ENCODE measurements at places on chromosomes 7 and 10.
A peak's percentile ranks its signal among the peaks of the same experiment; 100 is the strongest.

- DNase-seq = no peak
Observed at GRCh38 chr10:84214046-84214572, 11.2 kb downstream of the LRIT2 start.

DNA sequence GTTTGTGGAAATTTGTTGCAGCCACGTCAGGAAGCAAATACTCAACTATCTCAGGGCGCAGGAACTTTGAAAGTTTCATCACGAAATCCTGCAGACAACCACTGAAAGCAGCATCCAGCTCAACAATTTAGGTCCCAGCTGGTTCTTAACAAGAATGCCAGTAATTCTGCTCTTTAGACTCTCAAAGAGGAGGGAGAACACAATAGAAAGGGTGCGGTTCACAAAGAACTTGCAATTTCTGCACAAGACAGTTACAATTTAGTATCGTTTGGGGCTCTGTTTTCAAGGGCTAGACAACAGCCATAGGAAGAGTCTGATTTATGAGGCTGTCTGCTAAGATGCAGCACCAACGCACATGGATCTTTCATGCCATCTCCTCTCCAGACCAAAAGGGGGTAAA, 223.1 kb downstream of the FGFR2 start:
- DNase-seq = no peak

GRCh38 chr7:123871998-123872867, 27.3 kb downstream of the HYAL4 start:
- DNase-seq = peak; percentile 4

GRCh38 chr10:35351021-35351420, 14.7 kb downstream of the CCNY start:
- DNase-seq = no peak

DNA sequence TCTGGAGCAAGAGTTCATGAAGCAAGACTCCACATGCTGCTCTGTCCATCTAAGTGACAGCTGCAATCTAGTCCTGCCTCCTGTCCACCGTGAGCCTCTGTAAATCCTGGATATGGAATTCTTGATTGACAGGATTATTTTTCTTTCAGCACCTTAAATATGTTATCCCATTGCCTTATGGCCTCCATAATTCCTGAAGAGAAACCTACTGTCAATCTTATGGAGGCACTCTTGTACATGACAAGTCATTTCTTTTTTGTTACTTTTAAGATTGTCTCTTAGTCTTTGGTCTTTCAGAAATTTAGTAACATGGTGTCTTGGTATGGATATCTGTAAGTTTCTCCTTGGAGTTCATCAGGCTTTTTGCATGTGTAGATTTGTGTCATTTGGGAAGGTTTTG, 82.8 kb downstream of the NPSR1 start:
- DNase-seq = no peak

DNA sequence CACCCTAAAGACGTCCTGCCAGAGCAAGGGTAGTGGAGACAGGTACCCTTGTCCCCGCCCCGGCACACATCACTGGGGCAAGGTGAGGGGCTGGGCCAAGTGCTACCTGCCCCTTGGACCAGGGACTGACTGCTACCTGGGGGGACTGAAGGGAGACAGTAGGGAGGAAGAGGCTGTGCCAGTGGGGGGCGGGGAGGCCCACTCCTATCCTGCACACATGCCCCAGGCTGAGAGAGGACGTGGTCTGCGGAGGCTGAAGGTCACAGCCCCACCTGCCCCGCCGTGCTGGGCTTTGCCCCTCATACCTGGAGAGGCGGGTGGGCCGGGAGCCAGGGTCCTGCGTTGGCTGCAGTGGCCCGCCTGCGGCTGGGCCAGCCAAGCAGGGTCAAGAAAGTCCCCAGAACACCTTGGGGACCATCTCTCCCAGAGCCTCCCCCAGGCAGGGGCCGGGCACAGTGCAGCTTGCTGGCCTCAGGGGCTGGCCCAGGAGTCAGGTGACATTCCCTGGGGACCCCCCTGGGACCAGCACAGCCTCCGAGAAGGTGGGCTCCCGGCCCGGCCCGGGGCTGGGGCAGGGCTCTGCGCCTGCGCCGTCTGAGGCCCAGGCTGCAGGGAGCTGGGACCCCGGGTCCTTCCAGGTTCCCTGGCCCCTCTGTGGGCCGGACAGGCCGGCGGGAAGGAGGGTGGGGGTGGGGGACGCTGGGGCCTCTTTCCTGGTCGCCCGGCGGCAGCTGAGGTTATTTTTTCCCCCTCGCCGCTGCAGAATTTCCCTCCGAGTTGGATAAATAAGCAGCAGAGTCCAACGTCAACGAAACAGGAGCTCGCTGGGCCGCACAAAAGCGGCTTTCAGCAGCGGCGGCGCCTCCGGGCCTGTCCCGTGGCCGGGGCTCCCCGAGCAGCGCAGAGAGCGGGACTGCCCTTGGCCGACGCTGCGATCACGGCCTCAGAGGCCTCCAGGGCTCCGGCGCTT, 9.8 kb upstream of the FZD9 start:
- DNase-seq = no peak

- no peak for DNase-seq
Observed at GRCh38 chr10:119041326-119041725, 11.8 kb downstream of the NANOS1 start.

DNA sequence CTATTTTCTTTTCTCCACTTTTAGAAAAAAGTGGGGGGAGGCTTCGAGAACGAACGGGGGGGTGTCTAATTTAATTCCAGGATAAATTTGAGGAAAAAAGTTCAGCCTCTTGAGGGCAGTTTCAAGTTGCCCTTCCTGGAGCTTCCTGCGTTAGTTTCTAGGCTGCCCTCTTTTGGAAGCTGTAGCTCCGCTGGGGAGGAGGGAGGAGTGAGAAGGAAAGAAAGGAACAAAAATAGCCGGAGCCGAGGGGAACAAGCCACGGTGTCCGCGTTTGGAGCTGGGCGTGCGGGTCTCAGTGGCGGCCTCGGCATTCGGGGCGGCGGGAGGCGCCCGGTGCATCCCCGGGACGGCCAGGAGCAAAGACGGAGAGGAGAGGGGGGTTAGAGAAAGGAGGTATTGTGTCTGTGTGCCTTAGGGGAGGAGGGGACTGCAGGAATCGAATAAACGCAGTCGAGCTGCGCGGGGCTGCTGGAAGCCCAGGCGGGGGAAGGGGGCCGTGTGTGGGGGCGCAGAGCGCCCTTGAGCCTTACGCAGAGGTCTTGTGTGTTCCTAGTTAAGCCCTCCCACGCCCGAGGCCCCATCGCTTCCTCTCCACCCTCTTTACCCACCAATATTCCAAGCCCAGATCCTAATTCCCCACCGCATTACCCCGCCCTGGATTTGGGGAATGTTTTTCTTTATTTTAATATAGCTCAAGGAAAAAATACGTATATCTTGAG, 2.0 kb upstream of the TNRC18 start:
- DNase-seq = no peak

GRCh38 chr7:17946591-17946990, 6.3 kb upstream of the SNX13 start:
- DNase-seq = no peak

GRCh38 chr10:118020365-118020764, 26.4 kb downstream of the RAB11FIP2 start:
- DNase-seq = no peak

- no peak for DNase-seq
Observed at GRCh38 chr10:36493516-36493880, 631.9 kb upstream of the ANKRD30A start.

GRCh38 chr7:46032353-46032752, 111.3 kb upstream of the IGFBP3 start:
- no peak for DNase-seq

GRCh38 chr10:31617757-31618156, 298.7 kb downstream of the ZEB1 start:
- DNase-seq = no peak

DNA sequence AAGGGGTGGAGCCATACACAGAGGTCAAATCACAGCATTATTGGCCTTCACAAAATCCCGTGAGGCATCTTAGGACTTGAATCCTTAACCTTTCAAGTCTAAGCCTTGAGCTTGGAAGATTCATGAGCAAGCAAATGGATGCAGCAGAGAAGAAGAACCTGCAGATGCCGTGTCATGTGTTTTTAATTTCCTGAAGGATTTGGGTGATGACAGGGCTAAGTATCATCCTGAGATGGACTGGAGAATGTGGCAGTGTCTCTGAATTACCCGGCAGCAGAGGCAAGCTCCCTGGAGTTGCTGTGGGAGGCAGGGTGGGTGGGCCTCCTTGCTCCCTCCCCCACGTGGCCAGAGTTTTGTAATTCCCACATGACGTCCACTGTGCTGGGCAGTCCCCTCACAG, 50.8 kb downstream of the GCC1 start:
- no peak for DNase-seq

- DNase-seq = no peak
Observed at GRCh38 chr7:69593511-69593910, 4.8 kb upstream of the AUTS2 start.

GRCh38 chr7:17690030-17690429, 250.3 kb downstream of the SNX13 start:
- no peak for DNase-seq

DNA sequence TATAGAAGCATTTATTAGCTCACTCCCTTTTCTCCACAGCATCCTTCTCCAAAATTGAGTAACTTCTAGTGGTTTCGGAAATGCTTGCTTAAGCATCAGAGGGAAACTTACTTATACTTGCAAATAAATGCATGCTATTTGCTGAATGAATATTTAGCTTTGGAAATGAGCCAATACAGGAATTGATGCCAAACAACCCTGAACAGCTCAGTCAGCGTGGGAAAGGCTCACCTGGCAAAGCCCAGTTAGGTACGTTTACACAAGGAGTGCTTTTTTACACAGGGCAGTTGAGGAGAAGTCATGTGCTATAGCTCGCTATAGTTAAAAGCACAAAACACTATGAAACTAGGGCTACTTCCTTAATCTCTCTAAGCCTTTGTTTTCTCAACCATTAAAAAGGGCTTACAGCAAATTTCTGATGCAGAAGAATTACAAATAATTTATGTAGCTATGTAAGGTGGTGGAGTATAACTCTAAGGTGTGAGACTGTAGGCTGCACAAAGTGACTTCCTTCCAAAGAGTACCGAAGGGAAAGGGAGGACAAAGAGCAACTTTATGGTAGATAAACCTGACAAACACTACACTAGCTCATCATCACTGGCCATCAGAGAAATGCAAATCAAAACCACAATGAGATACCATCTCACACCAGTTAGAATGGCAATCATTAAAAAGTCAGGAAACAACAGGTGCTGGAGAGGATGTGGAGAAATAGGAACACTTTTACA, 498.2 kb downstream of the PHTF2 start:
- no peak for DNase-seq

DNA sequence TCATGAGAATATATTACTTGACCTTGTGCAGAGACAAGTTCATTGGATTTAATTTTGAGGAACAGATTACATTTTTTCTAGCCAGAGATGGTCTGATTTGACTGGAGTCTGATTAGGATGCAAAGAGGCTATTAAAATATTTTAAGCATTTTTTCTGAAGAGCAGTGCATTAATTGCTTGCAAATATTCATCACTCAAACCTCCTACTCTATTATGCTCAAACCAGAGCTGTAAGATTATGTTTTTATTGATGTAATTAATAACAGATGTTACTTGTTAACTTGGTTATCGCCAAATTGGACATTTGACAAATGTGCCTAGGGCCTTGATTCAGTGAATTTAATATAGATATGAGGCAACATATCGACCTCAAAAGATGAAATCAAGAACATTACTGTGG, 160.9 kb upstream of the SLC13A1 start:
- no peak for DNase-seq

GRCh38 chr7:123864966-123865365, 20.0 kb downstream of the HYAL4 start:
- DNase-seq = no peak

DNA sequence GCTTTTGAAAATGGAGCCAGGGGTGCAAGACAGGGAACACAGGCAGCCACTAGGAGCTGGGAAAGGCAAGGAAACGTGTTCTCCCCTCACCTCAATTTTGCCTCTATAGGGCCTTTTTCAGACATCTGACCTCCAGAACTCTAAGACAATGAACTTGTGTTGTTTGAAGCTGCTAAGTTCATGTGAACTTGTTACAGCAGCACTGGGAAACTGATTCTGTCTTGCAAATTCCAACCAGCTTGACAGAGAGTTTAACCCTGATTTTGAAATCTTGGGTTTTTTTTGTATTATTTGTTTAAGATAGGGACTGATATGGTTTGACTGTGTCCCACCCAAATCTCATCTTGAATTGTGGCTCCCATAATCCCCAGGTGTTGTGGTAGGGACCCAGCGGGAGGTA, 852.9 kb downstream of the LRMDA start:
- DNase-seq = no peak

DNA sequence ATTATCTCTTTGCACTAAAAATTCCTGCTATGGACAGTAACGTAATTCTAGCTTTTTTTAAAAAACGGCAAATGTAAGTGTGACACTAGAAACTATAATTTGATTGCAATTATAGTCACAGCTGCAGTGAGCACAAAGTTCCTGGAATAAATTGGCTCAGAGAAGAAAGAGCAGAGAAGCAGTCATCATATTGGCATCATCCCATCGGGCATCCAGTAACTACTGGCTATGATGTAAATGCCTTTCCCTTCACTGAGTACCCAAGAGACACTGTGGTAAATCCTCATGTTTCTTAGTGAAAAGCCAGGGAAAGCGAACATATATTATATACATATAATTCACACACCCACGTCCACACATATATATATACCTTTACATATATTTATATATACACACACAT, 43.6 kb downstream of the PIP4K2A start:
- no peak for DNase-seq

DNA sequence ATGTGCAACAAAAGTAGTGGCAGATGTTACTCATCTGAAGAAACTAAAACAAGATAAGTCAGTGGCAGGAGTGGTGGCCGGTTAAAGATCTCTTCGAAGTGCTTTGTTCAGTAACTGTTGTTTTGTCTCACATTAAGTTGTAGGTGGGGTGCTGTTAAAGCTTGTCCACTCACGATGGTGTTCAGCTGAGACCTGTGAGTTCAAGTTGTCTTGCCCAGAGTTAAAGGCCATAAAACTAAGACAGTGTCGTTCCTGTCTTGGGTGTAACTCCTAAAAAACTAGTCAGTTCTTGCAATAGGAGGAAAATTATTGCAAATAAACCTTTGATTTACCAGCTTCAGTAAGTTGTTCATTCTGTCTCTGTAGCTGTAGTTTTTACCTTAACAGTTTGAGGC, 857 bp upstream of the FOXP2 start:
- no peak for DNase-seq

- no peak for DNase-seq
Observed at GRCh38 chr7:12557282-12557681, 13.2 kb upstream of the SCIN start.

DNA sequence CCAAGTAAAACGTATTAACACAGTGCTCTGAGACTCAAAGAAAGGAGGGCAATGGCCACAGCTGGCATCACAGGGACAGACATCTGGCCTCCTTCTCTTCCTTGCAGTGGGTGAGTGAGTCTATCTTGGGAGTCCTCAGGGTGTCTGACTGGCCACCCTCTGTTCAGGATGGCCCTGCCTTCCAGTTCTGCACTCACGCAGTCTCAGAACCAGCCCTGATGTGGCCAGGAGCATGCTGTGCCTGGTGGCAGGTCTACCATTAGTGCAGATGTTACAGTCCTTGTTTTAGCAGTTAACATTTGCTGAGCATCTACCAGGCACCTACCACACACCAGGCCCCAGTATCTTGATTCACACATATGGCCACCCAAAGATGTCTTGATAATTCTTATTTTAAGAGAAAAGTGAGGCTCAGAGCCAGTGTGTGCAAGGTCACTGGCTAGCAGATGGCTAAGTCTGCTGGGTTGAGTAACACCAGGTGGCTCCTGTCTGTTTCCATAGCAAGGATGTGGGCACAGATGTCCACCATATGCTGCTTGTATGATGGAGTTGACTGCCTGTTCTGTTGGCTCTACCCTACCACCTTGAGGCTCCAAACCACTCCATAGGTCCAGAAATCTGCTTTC, 23.2 kb upstream of the ARHGAP22 start:
- DNase-seq = no peak

GRCh38 chr7:75711656-75712514, 26.9 kb downstream of the HIP1 start:
- DNase-seq = no peak
